ENCODE measurements at places on chromosomes 6 and 20. TPM values are rescaled to one million over a fixed set of nuclear protein-coding genes. Genes with fewer than 3 reads are reported as not detected.

The FRMD1 gene
- total RNA-seq: not detected

The MEI4 gene
- total RNA-seq: not detected

The DDO gene
- not detected for total RNA-seq

The TTLL9 gene
- total RNA-seq: under 0.01 TPM

The XRN2 gene
- total RNA-seq: 74.2 TPM

The CGA gene
- not detected for total RNA-seq

The ADRM1 gene
- total RNA-seq: 144 TPM

The IL20RA gene
- total RNA-seq: not detected

The CCM2L gene
- total RNA-seq: not detected

The ULBP2 gene
- 5.1 TPM for total RNA-seq

The SLC17A3 gene
- not detected for total RNA-seq

The CST4 gene
- not detected for total RNA-seq

The MYMX gene
- total RNA-seq: not detected

The TBXT gene
- total RNA-seq: not detected

The FAM162B gene
- not detected for total RNA-seq

The TNF gene
- total RNA-seq: 1.2 TPM

The PPP1R14C gene
- 14.5 TPM for total RNA-seq

The TFAP2B gene
- total RNA-seq: not detected

The MCCD1 gene
- not detected for total RNA-seq

The RNF182 gene
- not detected for total RNA-seq

The RPP40 gene
- total RNA-seq: 15.1 TPM

The SCGN gene
- not detected for total RNA-seq

The PSORS1C1 gene
- total RNA-seq: 41.2 TPM

The OR2B3 gene
- total RNA-seq: not detected

The NHLRC1 gene
- total RNA-seq: 3.9 TPM

The MRS2 gene
- total RNA-seq: 14.5 TPM

The SMPD2 gene
- total RNA-seq: 14.7 TPM

The TSPYL4 gene
- total RNA-seq: 27.7 TPM

The EGFL8 gene
- 5.1 TPM for total RNA-seq

The SDHAF4 gene
- total RNA-seq: 2.9 TPM

The TAP1 gene
- total RNA-seq: 13.0 TPM

The SAMD5 gene
- total RNA-seq: under 0.01 TPM

The OXT gene
- total RNA-seq: not detected

The IRAK1BP1 gene
- total RNA-seq: 3.9 TPM

The MRAP2 gene
- total RNA-seq: not detected

The TINAG gene
- total RNA-seq: not detected

The PPP1R16B gene
- total RNA-seq: under 0.01 TPM

The ZSCAN23 gene
- total RNA-seq: 11.0 TPM

The CDH26 gene
- 1.4 TPM for total RNA-seq

The SLC32A1 gene
- total RNA-seq: not detected

The SYCP2L gene
- 0.11 TPM for total RNA-seq

The GATA5 gene
- not detected for total RNA-seq

The KCNG1 gene
- 24.3 TPM for total RNA-seq

The PRSS35 gene
- 0.11 TPM for total RNA-seq

The CST2 gene
- total RNA-seq: not detected

The FLRT3 gene
- total RNA-seq: 35.9 TPM

The FAM83B gene
- 74.4 TPM for total RNA-seq

The FITM2 gene
- 5.1 TPM for total RNA-seq

The UST gene
- total RNA-seq: 0.87 TPM

The ZSWIM3 gene
- total RNA-seq: 5.5 TPM

The SIRPD gene
- total RNA-seq: not detected

The SLC17A2 gene
- not detected for total RNA-seq

The AURKA gene
- 20.0 TPM for total RNA-seq

The FUT9 gene
- 0.79 TPM for total RNA-seq

The CRISP2 gene
- total RNA-seq: not detected

The GJA10 gene
- not detected for total RNA-seq

The SMLR1 gene
- not detected for total RNA-seq

The HLA-DQB1 gene
- total RNA-seq: not detected

The BPI gene
- total RNA-seq: not detected
